Spinal cord (tissue), 10 donors: ENCODE measurements at places on chromosomes 5 and 9. TPM values are rescaled to one million over a fixed set of nuclear protein-coding genes. Genes with fewer than 3 reads are reported as not detected.

Gene FKTN
- total RNA-seq: 24.2 TPM

Gene NUTM2G
- total RNA-seq: not detected

Gene INSL4
- not detected for total RNA-seq

Gene PCDHGA3
- 9.2 TPM for total RNA-seq

Gene FOXD4L4
- 0.22 TPM for total RNA-seq

Gene ANXA6
- total RNA-seq: 287 TPM

Gene CXCL14
- 17.0 TPM for total RNA-seq

Gene ZNF608
- 61.9 TPM for total RNA-seq

Gene OGN
- total RNA-seq: 1,092 TPM

Gene PALM2AKAP2
- 10.6 TPM for total RNA-seq

Gene IGFBPL1
- total RNA-seq: 14.8 TPM

Gene MYMK
- not detected for total RNA-seq

Gene SH3PXD2B
- 25.6 TPM for total RNA-seq
